ENCODE measurements at places on chromosomes 2 and 18. TPM values are rescaled to one million over a fixed set of nuclear protein-coding genes. Genes with fewer than 3 reads are reported as not detected.

Gene MOCOS
- total RNA-seq, result 5.7 TPM

Gene CPO
- not detected for total RNA-seq

Gene XIRP2
- total RNA-seq, result not detected

Gene ARHGAP15
- total RNA-seq, result not detected

Gene STON1
- 2.0 TPM for total RNA-seq

Gene NBAS
- 48.4 TPM for total RNA-seq

Gene BCL2L11
- total RNA-seq, result 3.5 TPM

Gene SCN3A
- 0.94 TPM for total RNA-seq

Gene RGPD3
- total RNA-seq, result 0.29 TPM

Gene EVA1A
- 67.0 TPM for total RNA-seq

Gene REG1B
- total RNA-seq, result not detected

Gene PSME4
- 27.9 TPM for total RNA-seq

Gene MYO1B
- total RNA-seq, result 66.5 TPM

Gene RNF25
- 23.1 TPM for total RNA-seq

Gene OSBPL6
- 3.1 TPM for total RNA-seq

Gene ADI1
- 35.3 TPM for total RNA-seq

Gene UGT1A4
- total RNA-seq, result 0.07 TPM

Gene RESP18
- not detected for total RNA-seq

Gene CETN1
- total RNA-seq, result not detected

Gene SNRNP27
- total RNA-seq, result 88.6 TPM

Gene IL1RL2
- 2.6 TPM for total RNA-seq

Gene GRB14
- total RNA-seq, result 24.1 TPM

Gene AGAP1
- 13.5 TPM for total RNA-seq

Gene SNTG2
- 0.22 TPM for total RNA-seq

Gene CUL3
- total RNA-seq, result 38.0 TPM

Gene IL37
- total RNA-seq, result not detected

Gene ANKRD62
- not detected for total RNA-seq

Gene CD226
- total RNA-seq, result 1.9 TPM

Gene ABCG5
- total RNA-seq, result not detected

Gene NETO1
- 11.6 TPM for total RNA-seq

Gene DNAJC5G
- not detected for total RNA-seq

Gene RGPD5
- 7.7 TPM for total RNA-seq

Gene MROH2A
- not detected for total RNA-seq

Gene SLC23A3
- total RNA-seq, result not detected

Gene TGIF1
- total RNA-seq, result 165 TPM

Gene POTEC
- total RNA-seq, result not detected

Gene CHST9
- 2.1 TPM for total RNA-seq

Gene HOXD8
- total RNA-seq, result 26.5 TPM

Gene PRKAG3
- not detected for total RNA-seq

Gene AQP12A
- total RNA-seq, result not detected

Gene DNAH7
- total RNA-seq, result 0.29 TPM

Gene UGT1A8
- not detected for total RNA-seq

Gene MORN2
- 28.4 TPM for total RNA-seq

Gene ARMC9
- total RNA-seq, result 21.3 TPM

Gene ARL5A
- 69.5 TPM for total RNA-seq

Gene CNGA3
- not detected for total RNA-seq
